ENCODE measurements at places on chromosomes 1 and 21. TPM values are rescaled to one million over a fixed set of nuclear protein-coding genes. Genes with fewer than 3 reads are reported as not detected.

NUCKS1 gene
- 110 TPM for total RNA-seq

TDRD5 gene
- total RNA-seq = under 0.01 TPM

NGF gene
- total RNA-seq = 7.9 TPM

CCDC185 gene
- not detected for total RNA-seq

BLACAT1 gene
- total RNA-seq = 0.22 TPM

EVA1C gene
- total RNA-seq = 15.5 TPM
